ENCODE measurements at places on chromosomes 7 and 10.

DNA sequence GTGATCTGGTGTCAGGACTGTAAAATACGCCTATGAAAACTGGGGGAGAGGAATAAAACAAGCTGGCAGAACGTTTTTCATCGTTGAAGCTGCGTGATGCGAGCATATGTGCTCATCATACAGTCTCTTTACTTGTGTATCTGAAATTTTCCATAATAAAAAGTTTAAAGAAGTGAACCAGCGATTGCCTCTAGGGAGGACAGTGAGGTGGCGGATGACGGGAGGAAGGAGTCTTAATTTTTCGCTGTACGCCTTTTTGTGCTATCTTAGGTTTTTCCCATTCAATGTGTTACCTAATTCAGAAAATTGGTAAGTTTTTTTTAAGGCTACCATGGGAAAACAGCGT, 891 bp upstream of the WAPL start:
- DNase-seq: no peak

DNA sequence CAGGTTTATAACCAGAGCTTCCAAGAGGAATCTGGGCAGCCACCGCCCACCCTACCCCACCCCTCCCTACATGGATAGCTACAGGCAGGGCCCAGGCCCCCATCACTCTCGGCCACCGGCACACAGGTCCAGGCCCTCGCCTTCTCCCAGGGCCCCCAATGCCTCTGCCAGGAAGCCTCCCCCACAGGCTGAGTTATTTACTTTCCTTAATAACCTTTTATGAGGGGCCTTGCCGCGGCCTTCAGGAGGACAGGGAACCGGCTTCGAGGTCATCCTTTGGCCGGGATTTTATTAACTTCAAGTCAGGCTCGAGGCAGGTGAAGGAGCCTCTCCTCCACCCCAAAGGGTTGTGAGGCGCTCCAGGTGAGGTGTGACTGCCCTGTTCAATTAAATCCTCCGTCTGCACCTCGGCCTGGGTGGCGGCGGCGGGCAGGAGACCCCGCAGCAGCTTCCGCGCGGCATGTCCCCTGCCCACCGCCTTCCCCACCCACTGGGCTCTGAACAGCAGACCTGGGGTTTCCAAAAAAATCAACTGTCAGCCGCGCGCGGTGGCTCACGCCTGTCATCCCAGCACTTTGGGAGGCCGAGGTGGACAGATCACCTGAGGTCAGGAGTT, 106.5 kb downstream of the MICALL2 start:
- no peak for DNase-seq

GRCh38 chr10:78255214-78255613, 221.6 kb downstream of the RPS24 start:
- DNase-seq: no peak

DNA sequence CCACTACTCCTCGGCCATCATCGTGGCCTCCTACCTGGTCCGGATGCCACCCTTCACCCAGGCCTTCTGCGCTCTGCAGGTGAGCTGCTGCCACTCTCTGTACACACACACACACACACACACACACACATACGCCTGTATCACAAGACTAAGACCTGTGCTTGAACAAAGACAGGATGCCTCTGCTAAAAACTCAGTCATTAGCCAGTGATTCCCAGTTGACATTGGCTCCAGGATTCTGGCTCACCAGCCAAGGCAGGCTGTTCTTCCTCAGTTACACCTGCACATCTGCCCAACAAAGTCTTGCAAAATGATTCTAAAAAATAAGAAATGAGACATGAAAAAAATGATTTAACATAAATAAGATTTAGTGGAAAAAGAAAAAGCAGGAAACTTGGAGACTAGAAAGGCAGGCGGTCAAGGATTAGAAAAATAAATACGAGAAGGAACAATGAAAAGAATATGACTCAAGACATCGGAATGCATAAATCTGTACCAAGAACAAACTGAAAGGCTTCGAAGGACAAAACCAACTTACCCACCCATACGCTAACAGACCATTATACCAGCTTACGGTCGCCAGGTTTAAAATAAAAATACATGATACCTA, 7.4 kb upstream of the LRRC18 start:
- DNase-seq: no peak

DNA sequence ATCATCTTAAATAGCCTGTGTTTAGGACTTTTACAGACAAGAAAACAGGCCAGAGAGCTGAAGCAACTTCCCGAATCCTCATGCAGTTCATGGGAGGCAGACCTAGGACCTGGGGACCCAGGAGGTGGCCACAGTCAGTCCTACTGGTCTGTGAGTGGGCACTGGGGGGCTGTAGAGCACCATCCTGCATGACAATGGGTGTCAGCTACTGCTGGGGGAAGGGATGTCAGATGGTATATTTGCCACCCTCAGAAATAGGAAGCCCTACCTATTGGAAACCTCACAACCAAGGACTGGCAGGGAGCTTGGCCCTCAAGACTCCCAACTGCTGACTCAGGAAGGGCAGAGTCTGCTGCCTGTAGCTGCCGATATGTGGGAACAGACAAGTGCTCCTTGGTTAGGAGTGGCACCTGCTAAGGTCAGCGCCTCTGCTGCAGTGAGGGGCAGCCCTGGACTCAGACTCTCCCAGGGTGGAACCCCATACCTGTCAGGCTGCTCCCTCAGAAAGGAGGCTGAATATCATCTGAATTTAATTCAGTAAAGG, 29.7 kb downstream of the OGDH start:
- DNase-seq: no peak

DNA sequence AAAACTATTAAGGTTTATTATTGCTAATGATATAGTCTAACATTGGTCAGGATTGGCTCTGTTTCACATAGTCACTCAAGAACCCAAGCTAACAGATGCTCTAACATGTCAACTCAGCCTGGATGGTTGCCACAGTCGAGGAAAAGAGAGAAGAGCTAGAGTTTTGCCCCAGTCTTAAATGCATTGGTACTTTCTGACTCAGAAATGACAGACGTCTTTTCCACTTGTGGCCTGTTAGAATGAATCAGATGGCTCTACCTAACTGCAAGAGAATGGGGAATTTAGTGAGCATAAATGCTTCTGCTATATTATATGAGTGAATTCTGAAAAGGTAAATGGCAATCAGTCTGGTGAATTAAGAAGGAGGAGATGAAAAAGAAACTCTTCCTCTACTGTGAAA, 13.9 kb downstream of the HECTD2 start:
- DNase-seq: no peak

DNA sequence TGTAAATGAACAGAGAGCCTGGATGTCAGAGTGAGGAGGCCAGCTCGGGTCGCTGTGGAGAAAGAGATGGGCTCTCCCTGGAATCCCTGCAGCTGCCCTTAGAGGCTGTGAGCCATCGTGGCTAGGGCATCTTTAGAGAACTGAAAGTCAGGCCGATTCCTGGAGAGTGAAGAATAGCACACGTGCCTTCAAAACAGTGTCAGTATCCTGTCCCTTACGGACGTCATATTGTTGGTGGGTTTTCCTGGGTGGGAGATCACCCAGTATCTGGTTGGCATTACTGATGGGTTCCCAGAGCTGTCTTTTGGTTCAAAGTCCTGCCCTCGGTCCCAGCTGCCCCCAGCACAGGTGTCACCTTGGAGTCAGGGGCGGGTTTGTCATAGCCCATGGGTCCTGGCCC, 25.3 kb downstream of the IKZF1 start:
- DNase-seq: no peak

- DNase-seq: no peak
Measured at GRCh38 chr10:49116509-49117375, 1.4 kb upstream of the VSTM4 start.

DNA sequence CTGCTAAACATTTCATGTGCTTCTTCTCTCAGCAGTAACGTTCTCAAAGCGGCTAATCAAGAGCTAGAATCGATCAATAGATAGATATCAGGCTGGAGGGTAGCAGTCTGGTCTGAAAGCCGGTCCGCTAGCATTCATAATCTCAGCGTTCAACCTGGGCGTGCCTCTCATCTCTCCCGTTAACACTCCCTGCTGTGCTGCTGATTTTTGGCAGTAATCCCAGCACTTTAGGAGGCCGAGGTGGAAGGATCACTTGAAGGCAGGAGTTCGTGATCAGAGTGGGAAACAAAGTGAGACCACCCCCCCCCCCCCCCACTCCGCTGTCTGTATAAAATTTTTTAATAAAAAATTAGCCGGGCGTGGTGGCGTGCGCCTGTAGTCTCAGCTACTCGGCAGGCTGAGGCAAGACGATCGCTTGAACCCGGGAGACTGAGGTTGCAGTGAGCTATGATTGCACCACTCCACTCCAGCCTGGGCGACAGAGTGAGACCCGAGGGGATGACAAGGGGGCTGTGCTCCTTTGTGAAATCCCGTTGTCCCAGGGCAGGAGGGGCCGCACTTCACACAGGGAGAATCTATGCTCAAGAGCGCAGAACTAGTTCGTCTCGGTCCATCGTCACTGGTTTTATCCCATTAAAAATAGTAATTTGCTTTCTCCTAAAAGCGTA, 624 bp upstream of the CEP55 start:
- peak; percentile 40 for DNase-seq

GRCh38 chr7:69823151-69823744, 225.0 kb downstream of the AUTS2 start:
- no peak for DNase-seq

DNA sequence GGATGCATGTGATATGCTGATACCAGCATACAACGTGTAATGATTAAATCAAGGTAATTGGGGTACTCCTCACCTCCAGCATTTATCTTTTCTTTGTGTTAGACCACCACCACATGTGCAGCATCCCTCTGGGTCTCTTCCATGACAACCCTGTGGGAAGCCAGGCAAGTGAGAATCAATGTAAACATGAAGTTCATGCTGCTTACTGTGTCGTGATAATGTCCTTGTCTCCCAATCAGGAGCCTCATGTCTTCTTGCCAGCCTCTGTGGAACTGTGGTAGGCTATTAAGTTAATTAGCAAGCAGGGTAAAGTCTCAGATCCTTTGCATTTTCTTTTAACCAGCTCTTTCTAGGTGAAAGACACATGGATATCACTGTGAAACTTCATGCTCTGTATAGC, 126.7 kb downstream of the TES start:
- no peak for DNase-seq

DNA sequence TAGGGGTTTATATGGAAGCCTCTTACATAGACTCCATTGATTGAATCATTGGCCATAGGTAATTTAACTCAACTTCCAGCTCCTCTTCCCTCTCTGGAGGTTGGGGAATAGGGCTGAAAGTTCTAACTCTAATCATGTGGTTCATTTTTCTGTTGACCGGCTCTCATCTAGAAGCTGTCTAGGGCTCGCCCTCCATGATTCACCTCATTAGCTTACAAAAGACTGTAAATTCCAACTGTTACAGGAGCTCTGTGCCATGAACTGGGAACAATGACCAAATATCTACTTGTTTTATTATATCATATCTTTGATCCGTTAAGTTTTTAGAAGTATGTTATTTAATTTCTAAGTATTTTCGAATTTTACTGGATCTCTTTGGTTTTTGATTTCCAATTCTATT, 263.0 kb downstream of the TCF7L2 start:
- DNase-seq: no peak

- no peak for DNase-seq
Measured at GRCh38 chr10:22635650-22636049, 78.7 kb downstream of the PIP4K2A start.

- DNase-seq: no peak
Measured at GRCh38 chr10:110350812-110351211, 46.1 kb upstream of the SMNDC1 start.

DNA sequence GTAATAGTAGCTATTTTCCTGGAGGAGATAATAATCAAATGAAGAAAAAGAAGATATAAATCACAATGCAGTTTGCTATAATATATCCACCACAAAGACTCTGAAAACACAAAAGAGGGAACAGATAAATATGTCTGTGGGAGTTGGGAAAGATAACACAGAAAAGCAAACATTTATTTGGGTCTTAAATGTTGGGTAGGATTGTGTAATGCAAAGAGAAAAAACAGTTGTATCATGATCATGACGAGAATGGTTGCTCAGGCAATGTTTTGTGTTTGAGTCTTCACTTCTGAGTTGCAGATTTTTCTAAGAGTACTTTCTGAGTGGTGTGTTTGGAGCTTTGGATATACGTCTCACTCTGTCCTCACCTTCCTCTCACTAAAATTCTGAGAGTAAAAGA, 437.5 kb downstream of the TFEC start:
- DNase-seq: no peak

GRCh38 chr7:12607134-12607533, 36.6 kb downstream of the SCIN start:
- DNase-seq: peak; percentile 99

- DNase-seq: no peak
Measured at GRCh38 chr7:4269746-4270145, 412.3 kb upstream of the FOXK1 start.

DNA sequence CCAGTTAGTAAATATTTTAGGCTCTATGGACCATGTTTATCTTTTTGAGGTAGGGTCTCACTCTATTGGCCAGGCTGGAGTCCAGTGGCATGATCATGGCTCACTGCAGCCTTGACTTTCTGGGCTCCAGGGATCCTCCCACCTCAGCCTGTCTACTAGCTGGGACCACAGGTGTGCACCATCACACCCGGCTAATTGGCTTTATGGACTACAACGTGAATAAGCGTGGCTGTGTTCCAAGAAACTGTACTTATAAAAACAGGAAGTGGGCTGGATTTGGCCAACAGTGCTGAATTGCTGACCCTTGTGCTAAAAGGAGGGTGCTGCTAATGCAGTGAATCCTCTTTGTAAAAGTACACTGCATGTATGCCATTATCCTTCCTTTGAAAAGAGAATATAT, 111.7 kb upstream of the CDK13 start:
- DNase-seq: peak; percentile 72

DNA sequence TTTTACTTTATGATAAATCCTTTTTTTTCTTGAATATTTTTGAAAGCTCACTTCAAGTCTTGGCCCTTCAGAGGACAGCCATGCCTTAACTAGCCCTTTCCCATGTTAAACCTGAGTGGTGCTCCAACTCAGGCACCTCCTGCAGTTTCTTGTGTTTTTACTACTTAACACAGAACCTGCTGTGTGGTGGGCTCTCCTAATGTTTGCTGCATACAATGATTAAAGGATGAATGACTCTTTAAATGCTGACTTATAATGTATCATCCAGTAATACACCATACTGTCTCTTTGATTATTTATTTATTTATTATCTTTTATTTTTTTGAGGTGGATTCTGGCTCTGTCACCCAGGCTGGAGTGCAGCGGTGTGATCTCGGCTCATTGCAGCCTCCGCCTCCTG, 179.4 kb downstream of the SEMA3E start:
- no peak for DNase-seq

- DNase-seq: no peak
Measured at GRCh38 chr7:158397885-158398284, 189.7 kb downstream of the PTPRN2 start.

GRCh38 chr10:123409884-123410283, 255.7 kb downstream of the BUB3 start:
- DNase-seq: no peak

All from SHP77 treated with DMSO at 0.1 percent for 48 hours (cell line).